ENCODE measurements at places on chromosomes 1 and 21. TPM values are rescaled to one million over a fixed set of nuclear protein-coding genes. Genes with fewer than 3 reads are reported as not detected.

Gene CDC42BPA
- 25.5 TPM for total RNA-seq

Gene PKP1
- not detected for total RNA-seq

Gene TBX15
- total RNA-seq = 3.3 TPM

Gene RHBDL2
- total RNA-seq = not detected

Gene H3-3A
- total RNA-seq = 256 TPM

Gene KRTAP7-1
- total RNA-seq = not detected

Gene PGBD5
- total RNA-seq = under 0.01 TPM

Gene LCK
- total RNA-seq = not detected

Gene UBE2U
- total RNA-seq = not detected

Gene RHEX
- not detected for total RNA-seq

Gene BACH1
- total RNA-seq = 30.9 TPM

Gene MAN1A2
- total RNA-seq = 16.8 TPM

Measured in pericardium fibroblast (primary cell).